Activated T-helper 1 cell treated with anti-CD3 and anti-CD28 coated beads, Interleukin-2, amount 50 U/mL, for 16 hours (primary cell): ENCODE measurements at places on chromosomes 2 and 18.

GRCh38 chr2:45922577-45922988, 271.1 kb downstream of the PRKCE start:
- no peak for DNase-seq

DNA sequence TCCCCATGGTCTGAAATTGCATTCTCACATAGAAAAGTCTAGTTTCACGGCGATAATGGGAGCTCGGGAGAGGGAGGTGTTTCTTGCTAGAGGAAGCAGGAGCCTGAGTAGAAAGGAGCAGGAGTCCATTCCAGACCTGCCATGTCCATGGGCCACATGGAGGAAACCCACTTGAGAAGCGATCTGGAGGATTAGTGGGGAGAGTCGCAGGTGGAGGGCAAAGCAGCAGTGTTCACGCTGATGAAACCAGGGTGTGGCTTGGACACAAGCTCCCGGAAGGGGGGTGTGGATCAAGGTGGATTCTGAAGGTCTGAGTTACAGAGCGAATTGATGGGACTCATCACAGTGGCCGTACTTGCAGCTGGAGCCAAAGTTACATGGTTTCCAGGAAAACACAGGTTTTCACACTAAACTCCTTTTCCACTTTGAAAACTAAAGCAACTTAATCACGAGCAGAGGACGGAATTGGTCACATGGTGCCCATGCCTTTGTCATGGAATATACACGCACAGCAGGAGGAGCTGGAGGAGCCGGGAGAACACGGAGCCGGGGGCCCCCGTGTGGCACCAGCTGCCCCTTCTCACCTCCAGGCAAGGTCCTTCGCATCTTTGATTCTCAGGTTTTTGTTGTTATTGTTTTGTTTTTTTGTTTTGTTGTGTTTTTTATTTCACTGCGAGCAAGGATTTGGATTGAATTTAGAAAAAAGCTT, 255.1 kb upstream of the MYT1L start:
- no peak for DNase-seq

DNA sequence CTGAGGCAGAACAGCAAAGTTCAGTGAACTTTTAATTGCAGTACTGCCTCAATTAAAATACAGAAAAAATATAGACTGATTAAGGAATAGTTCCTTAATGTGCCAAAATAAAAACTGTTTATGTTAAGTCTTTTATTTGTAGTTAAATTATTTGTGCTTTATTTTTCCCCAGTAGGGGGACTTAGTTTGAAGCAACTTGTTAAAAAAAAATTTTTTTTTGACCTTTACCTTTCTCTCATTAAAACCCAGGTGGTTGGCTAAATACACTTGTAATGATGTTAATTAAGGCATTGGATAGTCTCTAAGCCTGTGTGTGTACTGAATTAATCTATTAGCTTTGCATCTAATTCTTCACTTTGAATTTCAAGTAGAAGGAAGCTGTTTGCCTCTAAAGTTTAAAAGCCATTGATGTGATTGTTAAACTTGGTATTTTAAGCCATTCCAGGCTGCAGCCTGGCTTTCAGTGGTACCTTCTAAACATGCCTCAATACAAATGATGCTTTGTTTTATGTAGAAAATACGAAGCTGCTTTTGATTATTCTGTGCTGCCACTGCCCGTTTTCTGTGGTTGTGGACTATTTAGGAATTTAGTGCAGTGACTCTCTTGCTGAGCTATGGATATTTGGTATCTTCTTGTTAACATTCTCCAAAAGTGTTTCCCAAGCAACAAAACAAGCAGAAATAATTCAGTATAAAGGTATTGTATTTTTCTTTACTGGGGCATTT, 102.9 kb downstream of the TANC1 start:
- DNase-seq: no peak

GRCh38 chr2:68362069-68362468, 3.0 kb upstream of the PLEK start:
- peak; percentile 64 for DNase-seq

DNA sequence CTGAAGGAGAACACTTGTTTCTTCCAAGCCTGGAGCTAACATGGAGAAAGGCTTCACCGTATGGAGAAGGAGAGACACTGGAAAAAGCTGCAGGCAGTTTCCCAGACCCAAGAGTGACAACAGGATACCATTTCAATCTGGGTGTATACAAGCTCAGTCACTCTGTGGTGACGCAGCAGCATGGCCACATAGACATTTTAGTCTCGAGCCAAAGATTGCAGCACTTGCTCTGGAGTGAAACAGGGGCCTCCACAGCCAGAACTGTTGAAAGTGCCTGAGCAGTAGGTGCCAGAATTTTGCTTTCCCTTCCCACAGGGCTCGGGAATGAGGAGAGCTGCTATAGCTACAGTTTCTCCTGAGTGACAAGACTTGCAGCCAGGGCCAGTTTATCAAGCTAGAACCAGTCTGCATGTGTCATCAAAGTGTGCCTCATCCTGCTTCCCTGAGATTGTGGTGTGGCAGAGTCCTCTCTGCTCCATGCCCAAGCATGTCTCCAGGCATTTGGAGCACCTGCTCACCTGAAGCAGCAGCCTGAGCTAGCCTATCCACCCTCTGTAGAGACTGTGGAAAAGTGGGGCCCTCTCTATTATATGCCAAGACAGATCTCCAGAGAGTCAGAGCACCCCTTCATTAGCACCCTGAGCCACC, 234.6 kb upstream of the CDH19 start:
- no peak for DNase-seq

- DNase-seq: no peak
Observed at GRCh38 chr2:233162770-233163169, 88.7 kb upstream of the ATG16L1 start.

DNA sequence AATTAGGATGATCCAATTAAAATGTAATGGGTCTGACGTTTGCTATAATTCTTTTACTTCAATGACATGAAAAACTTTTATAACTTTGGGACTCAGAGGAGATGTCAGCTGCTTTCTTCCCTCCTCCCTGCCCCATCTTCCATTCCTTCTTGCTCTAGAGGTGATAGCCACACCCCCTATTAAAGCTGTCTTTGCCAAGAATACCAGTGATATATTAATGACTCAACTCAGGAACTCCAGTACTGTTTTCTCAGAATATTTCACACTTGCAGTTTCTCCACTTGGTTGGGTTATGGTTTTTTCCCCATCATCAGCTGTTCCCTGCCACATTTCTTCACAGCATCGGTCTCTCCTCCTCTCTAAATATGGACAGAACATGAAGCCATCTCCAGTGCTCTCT, 184.0 kb downstream of the KCNE4 start:
- DNase-seq: no peak

GRCh38 chr2:61543062-61543461, 4.9 kb upstream of the XPO1 start:
- DNase-seq: no peak

DNA sequence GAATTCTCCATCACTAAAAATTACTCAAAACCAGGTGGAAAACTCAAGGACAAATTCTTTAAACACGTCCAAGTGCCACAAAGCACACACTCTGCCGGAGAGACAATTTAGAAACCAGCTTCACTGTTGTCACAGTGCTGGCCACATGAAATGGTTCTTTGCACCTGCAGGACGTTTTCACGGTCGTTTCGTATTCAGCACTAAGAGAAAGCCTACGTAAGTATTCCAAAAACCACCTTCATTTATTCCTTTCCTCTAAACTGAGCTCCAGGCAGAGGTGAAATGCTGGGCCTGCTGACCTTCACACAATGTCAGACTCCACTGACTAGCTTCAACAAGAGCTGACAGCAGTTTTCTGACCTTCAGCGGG, 680 bp downstream of the ATP5F1A start:
- no peak for DNase-seq

- DNase-seq: no peak
Observed at GRCh38 chr18:61955644-61956043, 62.8 kb upstream of the RNF152 start.

DNA sequence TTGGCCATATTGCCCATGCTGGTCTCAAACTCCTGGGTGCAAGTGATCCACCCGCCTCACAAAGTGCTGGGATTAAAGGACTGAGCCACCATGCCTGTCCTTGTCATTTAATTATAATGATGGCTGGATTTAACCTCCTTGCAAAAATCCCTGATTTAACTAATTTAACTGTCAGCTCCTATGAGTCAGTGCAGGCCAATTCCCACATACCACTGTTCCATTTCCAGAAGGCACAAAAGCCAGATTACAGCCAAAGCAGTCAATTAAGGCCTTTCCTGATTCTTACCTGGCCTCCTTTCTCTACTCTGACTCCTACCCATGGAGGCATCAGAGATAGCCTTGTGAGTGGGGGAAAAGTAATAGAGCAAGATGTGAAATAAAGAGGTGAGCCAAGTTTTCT, 12.3 kb upstream of the SLC35F5 start:
- no peak for DNase-seq

- DNase-seq: no peak
Observed at GRCh38 chr2:187475499-187476248, 27.6 kb upstream of the CALCRL start.
